ENCODE measurements at places on chromosomes 11 and 22. TPM values are rescaled to one million over a fixed set of nuclear protein-coding genes. Genes with fewer than 3 reads are reported as not detected.

Gene ARFGAP2
- total RNA-seq: 152 TPM

Gene MYEOV
- 7.0 TPM for total RNA-seq

Gene TMPRSS4
- total RNA-seq: not detected

Gene SCGB1C1
- not detected for total RNA-seq

Gene KCNJ1
- total RNA-seq: 0.25 TPM

Gene PKDREJ
- total RNA-seq: 0.09 TPM

Gene ANKK1
- total RNA-seq: not detected

Gene HTR3A
- not detected for total RNA-seq

Gene MPZL3
- total RNA-seq: 0.41 TPM

Gene ABCC8
- not detected for total RNA-seq

Gene TRIM51
- not detected for total RNA-seq

Gene RIMBP3B
- 0.09 TPM for total RNA-seq

Gene TMEM86A
- 0.27 TPM for total RNA-seq

Gene PRAME
- total RNA-seq: not detected

Gene CAPN5
- 31.0 TPM for total RNA-seq

Gene C11orf21
- total RNA-seq: not detected

Gene C22orf31
- total RNA-seq: not detected

Gene PC
- total RNA-seq: 12.7 TPM

Gene SEC14L6
- not detected for total RNA-seq

Gene ANO9
- not detected for total RNA-seq

Gene SESN3
- 48.8 TPM for total RNA-seq

Gene ADAMTS15
- 8.6 TPM for total RNA-seq

Gene SYT9
- 0.09 TPM for total RNA-seq

Gene TTLL1
- total RNA-seq: 23.1 TPM

Gene MS4A15
- total RNA-seq: not detected

Gene CARD18
- not detected for total RNA-seq

Gene GPR83
- not detected for total RNA-seq

Gene CSNK1E
- total RNA-seq: 31.5 TPM

Gene SCO2
- 0.49 TPM for total RNA-seq

Gene PHF21A
- total RNA-seq: 24.0 TPM

Gene CALCA
- total RNA-seq: not detected

Gene INPP5J
- total RNA-seq: under 0.01 TPM

Gene SLC22A12
- not detected for total RNA-seq

Gene ACAT1
- total RNA-seq: 81.7 TPM

Gene A4GALT
- 22.2 TPM for total RNA-seq

Gene OR5A1
- total RNA-seq: not detected

Gene RBM14
- 26.9 TPM for total RNA-seq

Gene C11orf71
- 4.2 TPM for total RNA-seq
